ENCODE measurements at places on chromosomes 12 and 14.

GRCh38 chr14:69038455-69039287, 59.6 kb upstream of the ACTN1 start:
- DNase-seq, result no peak

DNA sequence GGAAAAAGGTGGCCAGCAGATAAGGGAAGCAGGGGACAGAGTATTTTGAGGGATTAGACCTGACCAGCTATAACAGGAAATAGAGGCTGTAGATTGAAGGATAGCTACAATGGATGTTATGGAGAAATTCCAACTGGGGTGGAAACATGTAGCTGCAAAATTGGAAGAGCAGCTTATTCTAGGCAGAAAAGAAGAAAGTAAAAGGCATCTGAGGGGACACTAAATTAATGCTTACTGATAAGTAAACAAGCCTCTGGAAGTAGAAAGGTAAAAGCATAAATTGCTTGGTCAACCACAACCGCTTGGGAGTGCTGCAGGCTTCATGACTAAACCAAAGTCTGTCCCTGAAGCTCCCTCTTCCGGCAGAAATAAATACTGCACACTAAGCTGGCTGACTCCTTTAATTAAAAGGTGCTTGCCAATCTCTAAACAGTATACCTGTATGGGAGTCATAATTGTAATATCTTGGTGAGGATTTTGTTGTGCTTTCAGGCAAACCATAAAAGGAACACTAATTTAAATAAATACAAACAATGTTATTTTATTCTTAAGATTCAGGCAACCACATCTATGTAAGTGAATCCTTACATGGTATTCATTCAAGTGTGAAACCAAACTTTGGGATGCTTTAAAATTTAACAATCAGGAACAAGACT, 7.7 kb downstream of the UBC start:
- DNase-seq, result peak; percentile 95

DNA sequence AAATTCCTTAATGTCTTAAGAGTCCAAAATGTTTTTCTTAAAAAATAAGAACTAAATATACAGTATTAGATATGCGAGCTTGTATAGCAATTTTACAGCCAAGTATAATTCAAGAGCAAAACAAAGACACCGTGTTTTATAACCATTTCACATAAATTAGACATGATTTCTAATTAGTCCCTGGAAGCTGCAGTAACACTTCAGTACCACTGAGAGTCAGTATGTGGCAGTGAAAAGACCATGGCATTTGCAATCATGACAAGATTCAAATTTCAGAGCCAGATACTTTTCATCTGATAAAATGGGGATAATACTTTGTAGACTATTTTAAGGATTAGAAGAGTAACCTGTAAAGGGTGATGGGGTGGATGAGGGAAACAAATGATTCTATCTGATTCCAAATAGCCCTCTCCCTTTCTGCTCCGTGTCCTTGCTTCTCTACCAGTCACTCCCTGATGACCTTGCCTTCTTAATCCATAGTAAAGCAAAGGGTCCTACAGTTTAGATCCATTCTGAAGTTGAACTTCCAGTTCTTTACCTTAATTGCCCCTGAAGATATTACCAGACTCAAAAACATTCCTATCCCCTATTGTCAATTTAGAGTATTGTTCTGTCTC, 145.4 kb upstream of the ABCD2 start:
- DNase-seq, result peak; percentile 28

GRCh38 chr12:112161711-112162110, 36.4 kb downstream of the TRAFD1 start:
- no peak for DNase-seq

DNA sequence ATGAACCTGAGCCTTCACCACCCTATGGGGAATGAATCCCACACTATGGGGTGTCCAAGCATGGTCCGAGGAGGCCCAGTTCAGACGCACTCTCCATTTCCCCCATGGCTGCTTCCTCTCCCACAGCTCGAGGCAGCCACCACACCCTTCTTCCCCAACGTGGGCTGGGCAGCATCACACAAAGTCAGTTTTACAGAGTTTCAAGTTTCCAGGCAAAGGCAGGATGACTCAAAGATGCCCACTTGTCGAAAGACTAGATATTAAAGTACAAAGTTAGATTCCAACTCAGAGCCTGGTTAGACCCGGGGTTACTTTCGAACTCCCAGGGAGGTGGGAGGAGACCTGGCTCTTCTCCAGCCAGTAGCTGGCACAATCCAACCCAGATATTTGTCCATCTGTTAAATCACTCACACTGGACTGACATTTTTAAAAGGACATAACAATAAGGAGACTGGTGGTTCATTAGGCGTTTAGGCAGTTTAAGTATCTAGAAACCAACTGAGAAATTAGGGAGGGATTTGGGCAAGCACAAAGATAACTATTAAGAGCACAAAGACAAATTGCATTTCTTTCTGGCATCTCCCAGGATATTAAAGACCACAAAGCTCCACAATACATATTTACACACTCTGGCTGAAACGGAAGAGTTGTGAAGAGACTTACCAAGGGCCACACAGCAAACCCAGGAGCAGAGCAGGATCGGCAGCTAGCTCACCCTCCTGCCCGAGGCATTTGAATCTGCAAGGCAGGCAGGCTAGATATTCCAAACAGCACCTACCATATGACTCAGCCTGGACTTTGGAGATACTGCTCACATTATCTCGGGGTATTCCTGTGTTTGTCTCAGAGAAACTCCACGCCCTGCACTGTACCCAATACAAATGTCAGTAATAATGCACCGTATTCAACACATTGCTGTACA, 34.8 kb downstream of the TMCC3 start:
- DNase-seq, result no peak

- DNase-seq, result no peak
These were observed 29.6 kb upstream of the GRIN2B start for GRCh38 chr12:14010989-14011388.
